ENCODE measurements at places on chromosomes 12 and 14.

GRCh38 chr14:23359167-23359626, 5.8 kb downstream of the EFS start:
- no peak for DNase-seq

- DNase-seq = no peak
Measured at GRCh38 chr12:29146196-29146595, 2.9 kb upstream of the FAR2 start.

GRCh38 chr14:79415726-79416125, 795.6 kb downstream of the DIO2 start:
- DNase-seq = no peak

- no peak for DNase-seq
Measured at GRCh38 chr14:82562881-82563280, 1029.2 kb upstream of the SEL1L start.

GRCh38 chr12:131499160-131499863, 211.6 kb upstream of the SFSWAP start:
- DNase-seq = peak; percentile 24

- no peak for DNase-seq
Measured at GRCh38 chr12:121442028-121442948, 42.4 kb downstream of the RNF34 start.

GRCh38 chr14:20356422-20356821, 13.0 kb downstream of the PARP2 start:
- no peak for DNase-seq

- no peak for DNase-seq
Measured at GRCh38 chr12:123047289-123047688, 66.8 kb downstream of the ARL6IP4 start.

DNA sequence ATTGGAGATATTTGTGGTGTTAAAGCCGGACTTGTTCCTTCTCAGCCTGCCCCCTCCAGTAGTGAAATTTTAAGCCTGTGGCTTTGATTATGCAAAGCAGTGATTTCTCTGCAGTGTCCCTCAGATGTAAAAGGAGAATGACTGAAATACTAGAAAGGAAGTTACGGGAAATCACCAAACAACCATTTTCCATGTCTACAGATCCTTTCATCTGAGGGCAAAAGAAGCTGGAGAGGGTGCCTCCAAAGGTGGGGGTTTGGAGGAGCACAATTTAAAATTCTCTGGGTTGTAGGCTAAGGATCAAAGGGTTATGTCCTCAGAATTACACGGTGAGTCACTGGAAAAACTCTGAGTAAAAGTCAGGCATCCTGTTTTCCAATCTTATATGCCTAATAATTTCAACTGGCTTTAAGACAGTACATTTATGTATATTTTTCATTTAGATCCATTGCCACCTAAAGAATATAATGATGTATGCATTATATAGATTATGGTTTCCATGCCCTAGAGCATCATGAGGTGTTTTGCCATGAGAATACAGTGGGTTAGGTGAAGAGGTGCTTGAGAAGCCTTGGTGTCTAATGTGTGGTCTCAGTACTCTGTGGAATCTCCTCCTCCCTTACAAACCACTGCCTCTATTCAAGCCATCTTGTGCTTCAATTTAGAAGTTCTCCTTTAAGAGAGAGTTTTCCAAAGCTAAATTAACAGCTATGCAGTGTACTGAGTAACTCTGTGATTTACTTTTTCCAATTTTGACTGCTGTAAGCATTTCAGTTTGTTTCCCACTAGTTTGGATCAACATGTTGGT, 362.1 kb downstream of the RAD51B start:
- DNase-seq = peak; percentile 76

- no peak for DNase-seq
Measured at GRCh38 chr14:92563359-92563758, 49.8 kb downstream of the RIN3 start.

- peak; percentile 43 for DNase-seq
Measured at GRCh38 chr12:16189849-16190248, 87.6 kb downstream of the SLC15A5 start.

- DNase-seq = no peak
Measured at GRCh38 chr12:31819427-31819826, 90.6 kb upstream of the AMN1 start.

DNA sequence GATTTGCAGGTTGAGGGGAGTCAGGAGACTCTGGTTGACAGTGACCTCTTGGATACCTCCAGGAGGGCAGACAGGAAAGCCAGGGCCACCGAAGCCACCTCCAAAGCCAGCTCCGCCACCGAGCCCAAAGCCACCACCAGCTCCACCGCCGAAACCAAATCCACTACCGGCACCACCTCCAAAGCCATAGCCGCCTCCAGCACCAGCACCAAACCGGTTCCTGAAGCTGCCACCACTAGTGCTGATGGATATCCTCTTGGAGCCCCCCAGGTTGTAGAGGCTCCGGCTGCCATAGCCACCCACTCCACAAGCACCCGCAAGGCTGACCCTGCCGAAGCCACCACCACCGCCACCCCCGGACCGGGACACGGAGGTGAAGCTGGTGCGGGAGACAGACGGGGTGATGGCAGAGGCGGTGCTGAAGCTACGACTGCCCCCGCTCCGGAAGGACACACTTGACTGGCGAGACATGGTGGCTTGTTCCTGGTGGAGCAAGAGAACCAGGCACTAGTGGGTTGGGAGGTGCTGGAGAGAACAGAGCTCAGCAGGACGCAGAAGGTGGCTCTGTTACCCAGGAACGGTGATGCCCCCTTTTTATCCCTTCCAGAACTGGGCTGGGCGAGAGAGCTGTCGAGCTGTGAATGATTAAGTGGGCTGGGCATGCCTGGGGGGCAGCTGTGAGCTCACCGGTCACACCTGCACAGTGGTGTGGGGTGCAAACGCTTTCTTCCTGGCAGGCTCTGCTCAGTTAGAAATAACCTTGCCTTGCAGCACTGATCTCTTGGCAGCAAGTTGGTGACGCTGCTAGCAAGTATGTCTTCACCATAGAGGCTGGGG, at the start of gene KRT5:
KRT5 (minus strand) TSS at position 569 of the 837 bp plus-strand sequence; CDS start at position 471, 98 bp downstream.
- DNase-seq = no peak

GRCh38 chr14:78612666-78613065, 442.5 kb downstream of the NRXN3 start:
- DNase-seq = no peak

GRCh38 chr12:82279536-82280058, 78.6 kb downstream of the CCDC59 start:
- no peak for DNase-seq

GRCh38 chr14:24612196-24612595, 2.7 kb upstream of the GZMH start:
- DNase-seq = no peak

DNA sequence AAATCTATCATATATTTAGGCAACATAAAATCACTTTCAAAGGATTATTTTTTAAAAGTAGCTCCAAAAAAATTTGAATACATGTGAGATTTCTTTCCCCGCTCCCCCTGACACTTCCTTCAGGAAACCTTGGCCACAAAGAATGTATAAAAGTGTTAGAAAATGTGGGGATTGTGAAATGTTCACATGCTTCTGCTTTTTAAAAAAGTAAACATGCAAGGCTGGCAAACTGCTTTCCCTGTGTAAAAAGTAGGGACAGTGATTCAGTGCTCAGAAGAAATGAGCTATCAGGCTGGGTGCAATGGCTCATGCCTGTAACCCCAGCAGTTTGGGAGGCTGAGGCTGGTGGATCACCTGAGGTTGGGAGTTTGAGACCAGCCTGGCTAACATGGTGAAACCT, 26.6 kb downstream of the MBIP start:
- DNase-seq = no peak

DNA sequence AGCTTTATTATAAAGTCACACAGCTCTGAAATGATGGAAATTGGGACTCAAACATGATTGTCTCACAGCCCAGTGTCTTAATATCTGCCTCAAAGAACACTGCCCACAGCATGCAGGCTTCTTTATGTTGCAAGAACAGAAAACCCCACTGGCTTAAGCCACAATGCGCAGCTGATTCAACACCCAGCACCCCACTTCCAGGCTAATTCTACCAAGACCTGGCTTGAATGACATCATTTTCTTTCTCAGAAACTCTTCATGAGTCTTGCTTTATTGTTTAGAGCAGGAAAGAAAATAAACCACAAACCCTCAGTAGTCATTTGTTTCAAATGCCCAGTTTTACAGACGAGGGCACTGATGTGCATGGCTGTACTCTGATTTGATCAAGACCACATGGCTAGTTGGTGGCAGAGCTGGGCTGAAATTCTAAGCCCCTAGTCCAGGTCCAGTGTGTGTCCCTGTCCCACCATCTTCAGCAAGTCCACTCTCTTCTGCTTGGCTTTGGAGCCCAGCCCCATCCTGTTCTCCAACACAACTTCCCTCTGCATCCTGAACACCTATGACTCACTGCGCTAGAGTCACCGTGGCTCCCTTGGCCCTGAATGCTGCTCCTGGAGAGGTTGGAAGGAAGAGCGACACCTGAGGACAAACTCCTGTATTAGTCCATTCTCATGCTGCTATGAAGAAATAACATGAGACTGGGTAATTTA, 50.3 kb upstream of the SRSF5 start:
- DNase-seq = peak; percentile 84

- no peak for DNase-seq
Measured at GRCh38 chr12:110579535-110580253, 3.4 kb downstream of the PPTC7 start.

- DNase-seq = no peak
Measured at GRCh38 chr12:124222368-124223245, 72.3 kb upstream of the RFLNA start.

- peak; percentile 48 for DNase-seq
Measured at GRCh38 chr14:89266754-89267153, 150.3 kb downstream of the FOXN3 start.

DNA sequence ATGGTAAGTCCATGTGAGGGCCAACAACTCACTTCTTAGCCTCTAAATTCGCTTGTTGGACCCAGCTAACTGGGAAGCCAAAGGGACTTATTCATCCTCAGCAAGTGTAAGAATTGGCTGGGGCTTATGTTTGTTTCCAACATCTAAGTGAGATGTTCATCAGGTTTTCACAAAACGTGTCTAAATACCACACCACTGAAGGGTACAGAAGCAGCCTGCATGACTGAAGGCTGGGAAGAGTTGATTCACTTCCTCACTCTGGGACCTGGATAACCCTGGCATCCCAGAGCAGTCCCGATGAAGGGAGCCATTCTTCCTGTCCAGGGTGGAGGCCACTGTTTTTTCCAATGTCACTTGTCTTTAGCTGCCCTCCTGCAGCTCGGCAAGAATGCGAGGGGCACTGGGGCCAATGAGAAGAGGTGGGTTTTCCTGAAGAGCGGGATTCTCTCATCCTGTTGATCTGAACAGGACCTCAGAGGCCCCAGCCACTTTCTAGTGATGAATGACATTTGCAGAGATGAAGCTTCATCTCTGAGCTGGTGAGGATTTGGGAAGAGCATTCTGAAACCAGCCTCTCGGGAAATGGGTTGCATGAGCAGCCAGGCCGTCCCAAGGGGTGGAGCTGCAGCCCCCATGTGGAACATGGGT, 12.2 kb upstream of the COL2A1 start:
- DNase-seq = no peak

GRCh38 chr12:27845187-27845586, 65.2 kb upstream of the MANSC4 start:
- no peak for DNase-seq

GRCh38 chr12:65817866-65818265, 6.4 kb upstream of the HMGA2 start:
- no peak for DNase-seq

DNA sequence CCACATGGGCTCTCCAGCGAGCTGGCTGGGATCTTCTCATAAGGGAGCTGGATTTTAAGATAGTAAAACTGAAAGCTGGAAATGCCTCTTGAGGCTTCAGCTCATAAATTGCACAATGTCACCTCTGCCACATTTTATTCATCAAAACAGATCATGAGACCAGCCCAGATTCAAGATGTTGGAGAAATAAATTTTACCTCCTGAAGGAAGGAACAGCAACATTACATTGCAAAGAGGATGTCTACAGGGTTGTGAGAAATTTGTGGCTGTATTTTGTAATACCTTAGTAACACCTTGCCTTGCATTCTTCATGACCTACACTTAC, 43.1 kb upstream of the KRR1 start:
- DNase-seq = no peak

- DNase-seq = no peak
Measured at GRCh38 chr12:102010265-102010994, 51.4 kb downstream of the WASHC3 start.

DNA sequence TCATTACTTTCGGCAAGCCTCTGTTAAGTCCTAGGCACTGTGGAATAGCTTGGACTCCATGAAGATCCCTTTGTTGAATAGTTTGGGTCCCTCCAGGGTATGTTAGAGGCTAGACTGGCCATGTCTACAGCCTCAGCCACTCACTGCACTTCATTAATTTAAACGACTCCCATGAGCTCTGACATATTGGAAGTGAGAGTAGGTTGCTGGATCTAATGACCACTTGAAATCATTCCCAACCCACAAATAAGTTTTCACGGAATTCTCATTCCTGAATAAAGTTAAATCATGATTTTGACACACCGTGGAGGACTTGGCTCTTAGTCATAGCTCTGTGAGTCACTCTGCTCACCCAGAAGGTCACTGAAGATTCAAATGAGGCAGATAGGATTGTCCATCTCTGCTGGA, 21.4 kb upstream of the APPL2 start:
- DNase-seq = peak; percentile 70
